ENCODE measurements at places on chromosomes 16 and 17.

GRCh38 chr17:59047616-59048015 is 59.1 kb downstream of the TRIM37 start:
- DNase-seq = no peak

DNA sequence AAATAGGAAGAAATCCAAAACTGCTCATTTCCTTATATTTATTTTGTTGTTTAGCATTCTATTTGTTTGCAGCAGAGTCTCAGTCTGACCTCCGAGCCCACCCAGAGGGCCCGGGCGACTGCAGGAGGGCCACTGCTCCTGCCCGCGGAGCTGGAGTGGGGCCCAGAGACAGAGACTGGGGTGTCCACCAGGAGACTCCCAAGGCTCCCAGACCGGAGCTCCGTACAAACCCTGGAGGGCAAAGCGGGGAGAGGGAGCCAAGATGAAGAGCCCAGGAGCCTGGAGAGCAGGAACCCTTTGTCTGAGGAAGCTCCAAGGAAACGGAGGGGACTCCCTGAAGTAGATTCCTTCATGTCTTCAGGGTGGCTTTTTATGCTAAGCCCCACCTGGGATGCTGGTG is 57.9 kb downstream of the AXIN2 start:
- DNase-seq = no peak

DNA sequence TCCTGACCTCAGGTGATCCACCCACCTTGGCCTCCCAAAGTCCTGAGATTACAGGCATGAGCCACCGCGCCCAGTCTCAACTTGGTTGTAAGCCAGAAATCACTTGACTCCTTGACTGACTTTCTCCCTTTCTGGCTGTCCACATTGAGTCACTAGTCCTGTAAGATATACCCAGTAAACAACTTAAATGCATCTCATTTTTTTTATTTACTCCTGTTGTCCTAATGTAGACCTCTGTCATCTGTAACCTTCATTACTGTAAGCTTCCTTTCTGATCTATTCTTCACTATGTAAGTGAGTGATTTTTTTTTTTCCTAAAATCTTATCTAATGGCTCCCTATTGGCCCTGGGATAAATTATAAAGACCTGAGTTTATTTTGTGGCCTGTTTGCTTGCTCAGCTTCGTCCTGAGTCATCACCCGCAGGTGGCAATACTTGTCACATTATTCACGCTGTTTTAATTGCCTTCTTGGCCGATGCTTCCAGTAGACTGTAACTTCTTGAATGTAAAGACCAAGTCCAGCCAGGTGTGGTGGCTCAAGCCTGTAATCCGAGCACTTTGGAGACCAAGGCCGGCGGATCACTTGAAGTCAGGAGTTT is 41.0 kb downstream of the PAFAH1B1 start:
- no peak for DNase-seq

GRCh38 chr17:57622683-57623433 is 122.2 kb downstream of the CCDC182 start:
- no peak for DNase-seq

- DNase-seq = no peak
Observed at GRCh38 chr16:66447491-66447890, 20.4 kb downstream of the BEAN1 start.

- DNase-seq = peak; percentile 15
Observed at GRCh38 chr16:68362947-68363657, 52.3 kb downstream of the PRMT7 start.

GRCh38 chr16:49876716-49877129 is 20.8 kb upstream of the ZNF423 start:
- DNase-seq = no peak

GRCh38 chr16:82819286-82819685 is 192.5 kb downstream of the CDH13 start:
- DNase-seq = no peak

GRCh38 chr17:36942019-36942599 is 4.8 kb downstream of the LHX1 start:
- no peak for DNase-seq

Measured in DND-41 (cell line).